ENCODE measurements at places on chromosomes 7 and 10.

GRCh38 chr7:116227678-116228239 is 17.4 kb downstream of the TES start:
- no peak for DNase-seq

DNA sequence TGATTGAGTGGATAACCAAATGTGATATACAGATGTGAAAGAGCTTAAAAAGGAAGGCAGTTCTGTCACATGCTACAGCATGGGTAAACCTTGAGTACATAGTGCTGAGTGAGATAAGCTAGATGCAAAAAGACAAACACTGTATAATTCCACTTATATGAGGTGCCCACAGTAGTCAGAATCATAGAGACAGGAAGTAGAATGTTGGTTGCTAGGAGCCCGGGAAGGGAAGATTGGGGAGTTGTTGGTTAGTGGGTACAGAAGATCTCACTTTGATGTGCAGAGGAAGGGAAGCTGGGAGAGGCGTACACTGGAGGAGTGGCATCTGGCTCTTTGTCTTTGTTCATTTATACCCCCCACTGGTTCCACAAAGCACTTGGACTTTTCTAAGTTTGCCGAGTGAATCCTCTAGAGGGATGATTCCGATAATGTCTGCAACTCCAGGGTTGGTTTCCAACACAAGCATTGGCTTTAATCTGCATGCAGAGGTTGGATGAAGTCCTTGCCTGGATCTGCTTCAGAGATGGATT is 39.5 kb downstream of the TSPAN14 start:
- DNase-seq: no peak

- no peak for DNase-seq
Measured at GRCh38 chr10:23191764-23192711, at the start of gene PTF1A. Gene PTF1A (plus strand): TSS chr10:23192312. CDS start chr10:23192531, 219 bp downstream.

DNA sequence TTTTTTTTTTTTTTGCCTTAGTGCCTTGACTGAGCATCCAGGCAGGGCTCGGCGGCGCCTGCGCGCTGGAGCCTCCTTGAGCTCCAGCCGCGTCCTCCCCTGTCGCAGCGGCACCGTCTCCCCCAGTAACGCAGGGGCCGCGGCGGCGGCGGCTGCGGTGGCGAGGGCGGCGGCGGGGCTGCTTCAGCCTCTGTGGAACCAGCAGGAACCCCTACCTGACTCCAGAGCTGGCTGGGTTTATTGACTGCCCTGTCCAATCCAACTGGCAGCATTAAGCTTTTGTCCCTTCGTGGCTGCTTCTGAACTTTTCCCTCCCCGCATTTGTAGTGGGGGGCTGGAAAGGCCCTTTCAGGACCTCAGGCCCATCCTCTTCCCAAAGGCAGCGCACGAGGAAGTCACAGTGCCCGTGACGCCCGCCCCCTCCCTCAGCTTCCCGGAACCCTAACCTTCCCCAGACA is at the start of gene GPR85:
GPR85 (minus strand) TSS at position 397 of the 458 bp plus-strand sequence. CDS start 2,106 bp downstream, outside the sequence.
- DNase-seq: peak; percentile 4

DNA sequence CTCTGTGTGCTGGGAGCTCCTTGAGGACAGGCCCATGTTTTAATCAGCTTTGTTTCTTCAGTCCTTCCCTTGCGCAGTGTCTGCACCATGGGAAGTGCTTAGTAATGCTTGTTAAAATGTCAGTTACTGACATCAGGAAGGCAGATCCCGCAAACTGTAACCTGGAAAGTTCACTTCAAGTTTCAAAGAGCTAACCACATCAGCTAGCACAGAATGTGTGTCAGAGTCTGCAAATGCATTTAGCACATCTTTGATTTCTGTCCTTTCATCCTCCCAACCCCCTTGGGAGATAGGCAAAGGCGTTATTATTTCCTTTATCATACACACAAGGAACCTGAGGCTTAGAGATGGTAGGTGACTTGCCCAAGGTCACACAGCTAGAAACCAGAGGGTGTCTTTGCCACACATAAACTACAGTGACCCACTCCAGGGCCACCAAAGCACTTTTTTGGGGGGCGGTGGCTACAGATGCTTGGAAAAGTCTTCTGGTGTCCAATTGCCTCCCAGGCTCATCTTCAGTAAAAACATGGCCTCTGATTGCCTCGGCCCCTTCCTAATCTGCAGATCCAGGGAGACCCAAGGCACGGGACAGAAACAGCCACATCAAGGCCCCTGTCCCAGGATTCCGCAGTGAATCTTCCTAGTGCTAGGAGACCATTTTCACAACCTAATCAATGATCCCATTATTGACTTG is 116.2 kb upstream of the GPR26 start:
- no peak for DNase-seq

DNA sequence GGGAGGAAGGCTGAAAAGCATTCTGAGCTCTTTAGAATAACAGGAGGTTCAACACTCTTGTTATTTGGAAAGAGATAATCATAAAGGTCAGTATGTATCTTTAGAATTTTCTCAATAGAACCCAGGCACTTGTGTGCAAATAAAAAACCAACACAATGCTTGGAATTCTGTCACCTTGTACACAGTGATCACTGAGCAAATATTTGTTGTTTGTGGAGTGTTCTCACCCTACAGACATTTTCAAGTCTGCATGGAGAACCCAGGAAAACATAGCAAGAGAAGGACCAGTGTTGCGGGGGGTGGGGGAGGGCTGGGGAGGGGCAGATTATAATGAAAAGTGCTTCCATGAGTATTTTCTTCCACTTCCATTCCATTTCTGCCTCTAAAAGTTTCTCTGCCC is 87.4 kb downstream of the FAM107B start:
- no peak for DNase-seq

- no peak for DNase-seq
Measured at GRCh38 chr7:149885191-149886017, 11.6 kb downstream of the ATP6V0E2 start.

DNA sequence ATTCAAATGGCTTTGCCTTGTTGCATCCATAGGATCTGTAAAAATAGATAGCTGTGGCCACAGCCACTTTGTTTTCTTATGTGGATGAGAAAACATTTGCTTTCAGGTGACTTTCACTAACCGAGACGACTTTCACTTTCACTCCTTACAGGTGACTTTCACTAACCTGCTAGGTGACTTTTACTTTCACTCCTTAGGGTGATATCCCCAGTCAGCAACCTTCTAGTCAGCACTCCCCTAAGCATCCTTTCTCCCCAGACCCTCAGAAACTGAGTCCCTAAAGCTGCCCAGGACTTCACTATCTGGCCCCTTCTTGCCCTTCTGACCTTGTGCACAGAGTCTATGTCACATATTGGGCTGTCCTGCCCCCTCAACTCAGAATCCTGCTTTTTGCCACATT is 177.5 kb downstream of the RELN start:
- DNase-seq: no peak

DNA sequence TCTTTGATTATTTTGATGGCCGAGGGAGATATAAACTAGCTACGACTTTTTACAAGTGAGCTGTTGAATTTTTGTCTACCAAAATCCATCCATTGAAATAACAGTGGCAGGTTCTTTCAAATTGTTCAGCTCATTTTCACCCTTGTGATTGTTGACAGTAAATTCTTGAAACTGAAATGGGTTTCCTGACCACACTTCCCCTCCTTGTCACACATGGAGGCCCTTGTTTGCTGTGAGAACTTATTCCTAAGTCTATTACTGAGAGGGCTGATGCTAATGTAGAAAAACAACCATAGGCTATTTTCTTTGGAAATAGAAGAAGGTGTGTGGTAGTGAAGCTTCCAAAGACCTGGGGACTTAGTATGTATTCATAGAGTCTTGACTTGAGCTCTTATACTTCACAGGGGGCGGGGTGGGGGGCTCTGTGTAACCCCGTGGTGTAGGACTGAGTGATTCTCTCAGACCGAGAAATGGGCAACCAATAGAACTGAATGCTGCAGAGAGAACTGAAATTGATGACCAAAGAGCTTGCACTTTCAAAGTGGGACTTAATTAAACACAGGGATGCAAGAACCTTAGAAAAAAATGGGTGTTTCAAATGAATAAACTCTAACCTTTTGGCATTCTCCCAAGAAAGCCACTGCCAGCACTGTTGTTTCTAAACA is 718.9 kb downstream of the CCSER2 start:
- no peak for DNase-seq

DNA sequence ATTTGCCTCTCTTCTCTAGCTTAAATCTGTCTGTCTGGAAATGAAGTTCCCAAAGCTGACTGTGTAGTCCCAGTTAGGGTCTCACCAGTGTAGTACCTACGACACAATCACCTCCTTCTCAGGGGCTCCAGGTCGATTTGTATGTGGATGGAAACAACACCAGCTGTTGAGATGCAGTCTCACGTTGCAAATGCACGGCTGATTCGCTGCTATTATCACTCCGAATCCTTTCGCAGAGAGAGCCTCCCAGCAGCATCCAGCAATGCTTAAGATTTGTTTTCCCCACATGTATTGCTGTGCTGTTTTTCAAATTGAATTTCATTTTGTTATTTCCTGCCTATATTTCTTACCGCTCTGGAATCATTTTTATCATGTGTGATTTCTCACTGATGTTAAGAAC is 16.3 kb downstream of the VSTM4 start:
- no peak for DNase-seq

- DNase-seq: no peak
Measured at GRCh38 chr7:101987494-101987893, 170.1 kb downstream of the CUX1 start.

- DNase-seq: no peak
Measured at GRCh38 chr10:126108693-126109092, 212.3 kb downstream of the FANK1 start.

- DNase-seq: no peak
Measured at GRCh38 chr7:80660939-80661338, 22.5 kb downstream of the CD36 start.

GRCh38 chr10:67837541-67838314 is at the start of gene DNAJC12:
Gene DNAJC12 (minus strand): TSS chr10:67838188. CDS start chr10:67838011, 177 bp downstream.
- no peak for DNase-seq

DNA sequence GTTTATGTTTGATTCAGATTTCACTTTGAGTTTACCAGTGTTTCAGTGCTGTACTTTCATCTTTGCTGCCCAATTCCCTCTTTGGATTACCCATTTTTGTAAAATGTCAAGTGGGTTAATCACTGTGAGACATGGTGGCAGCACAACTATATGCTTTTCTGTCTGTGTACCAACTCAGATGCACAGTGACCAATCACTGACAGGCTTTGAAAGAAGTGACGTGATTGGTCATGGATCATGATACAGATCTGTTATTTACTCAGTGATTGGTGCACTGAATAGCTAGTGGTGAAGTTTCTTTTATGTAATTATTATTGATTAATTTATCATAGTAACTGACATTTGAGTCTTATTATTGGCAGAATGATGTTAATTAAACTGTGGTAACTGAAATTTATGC is 126.9 kb downstream of the SDK1 start:
- no peak for DNase-seq

- no peak for DNase-seq
Measured at GRCh38 chr10:70512149-70512639, 33.6 kb downstream of the PALD1 start.

- DNase-seq: no peak
Measured at GRCh38 chr10:86357676-86358075, 8.9 kb downstream of the GRID1 start.

GRCh38 chr10:123570051-123570897 is 95.9 kb upstream of the GPR26 start:
- DNase-seq: no peak

DNA sequence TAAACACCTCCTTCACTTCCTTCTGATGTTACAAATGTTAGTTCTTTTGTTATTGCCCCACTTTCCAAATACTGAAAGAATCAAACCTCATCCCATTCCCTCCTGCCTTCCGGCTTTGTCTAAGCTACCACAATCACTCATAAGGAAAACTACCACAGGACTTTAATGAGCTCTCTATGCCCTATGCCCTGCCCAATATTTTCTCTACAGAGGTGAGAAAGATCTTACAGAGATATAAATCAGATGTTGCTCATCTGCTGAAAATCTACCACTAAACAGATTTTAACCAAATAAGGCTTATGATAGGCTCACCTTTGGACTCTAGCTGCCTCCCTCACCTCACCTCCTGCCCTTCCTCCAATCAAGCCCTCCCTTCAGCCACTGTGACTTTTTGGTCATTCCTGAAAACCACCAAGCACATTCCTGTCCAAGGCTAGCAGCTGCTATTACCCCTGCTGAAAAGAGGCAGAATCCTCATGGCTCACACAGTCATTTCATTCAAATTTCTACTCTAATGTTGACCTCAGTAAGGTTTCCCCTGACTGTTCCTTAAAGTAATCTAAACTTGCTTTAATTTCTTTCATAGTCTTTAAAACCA is 7.7 kb downstream of the ZNF33B start:
- DNase-seq: no peak

GRCh38 chr10:126059076-126059826 is 162.9 kb downstream of the FANK1 start:
- DNase-seq: no peak

DNA sequence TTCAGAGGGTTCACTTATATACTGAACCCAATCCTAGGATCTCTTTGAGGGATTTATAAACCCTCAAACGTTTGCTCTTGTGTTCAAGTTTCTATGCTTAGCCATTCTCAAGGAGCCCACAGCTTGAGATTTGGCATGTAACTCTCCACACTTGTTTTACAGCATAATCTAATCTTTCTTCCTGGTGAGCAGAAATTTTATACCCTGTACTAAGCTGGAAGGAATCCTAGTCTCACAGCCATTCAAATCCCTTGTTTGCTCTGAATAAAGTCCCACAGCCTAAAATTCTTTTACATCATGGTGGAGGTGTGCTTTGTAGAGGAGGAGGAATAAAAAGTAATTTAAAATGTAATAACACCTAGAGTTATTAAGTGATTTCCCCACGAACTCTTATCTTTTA is 5.3 kb upstream of the AGR2 start:
- no peak for DNase-seq

DNA sequence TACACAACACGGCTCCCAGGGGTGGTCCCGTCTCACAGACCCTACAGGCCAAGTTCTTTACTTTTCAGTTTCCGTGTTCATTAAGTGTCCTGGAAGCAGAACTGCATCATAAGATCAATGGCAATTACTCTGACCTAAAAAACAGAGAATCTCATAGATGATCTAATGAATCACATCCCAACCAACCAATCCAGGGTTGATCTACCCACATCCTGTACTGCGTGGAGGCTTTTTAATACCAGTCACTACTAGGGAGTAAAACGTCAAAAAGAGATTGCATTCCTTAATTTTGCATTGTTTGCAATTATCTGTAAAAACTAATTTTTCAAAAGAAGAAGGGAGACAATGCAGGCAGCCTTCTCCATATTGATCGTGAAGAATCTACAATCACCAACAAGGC is 72.6 kb downstream of the PARD3 start:
- DNase-seq: no peak

DNA sequence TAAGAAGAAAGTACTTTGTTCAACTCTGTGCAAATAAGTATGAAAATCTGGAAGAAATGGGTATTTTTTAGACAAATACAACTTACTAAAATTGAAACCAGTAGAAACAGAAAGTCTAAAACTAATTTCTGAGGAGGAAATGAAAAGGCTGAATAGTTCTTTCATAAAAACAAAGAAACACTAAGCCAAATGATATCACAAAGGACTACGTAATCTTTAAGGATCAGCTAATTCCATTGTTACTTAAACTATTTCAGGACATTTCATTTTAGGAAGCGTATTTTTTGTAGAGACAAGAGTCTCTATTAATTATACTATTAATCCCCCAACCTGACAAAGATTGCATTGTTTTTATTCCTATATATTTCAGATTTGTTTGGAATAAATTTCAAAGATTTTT is 11.2 kb upstream of the CCSER2 start:
- no peak for DNase-seq

GRCh38 chr7:40965016-40965415 is 737.9 kb downstream of the INHBA start:
- no peak for DNase-seq

GRCh38 chr7:49980465-49980864 is 112.6 kb downstream of the ZPBP start:
- DNase-seq: no peak
